ENCODE measurements at places on chromosomes 1 and 21.

GRCh38 chr1:12185036-12185917, 18.5 kb downstream of the TNFRSF1B start:
- DNase-seq = no peak

DNA sequence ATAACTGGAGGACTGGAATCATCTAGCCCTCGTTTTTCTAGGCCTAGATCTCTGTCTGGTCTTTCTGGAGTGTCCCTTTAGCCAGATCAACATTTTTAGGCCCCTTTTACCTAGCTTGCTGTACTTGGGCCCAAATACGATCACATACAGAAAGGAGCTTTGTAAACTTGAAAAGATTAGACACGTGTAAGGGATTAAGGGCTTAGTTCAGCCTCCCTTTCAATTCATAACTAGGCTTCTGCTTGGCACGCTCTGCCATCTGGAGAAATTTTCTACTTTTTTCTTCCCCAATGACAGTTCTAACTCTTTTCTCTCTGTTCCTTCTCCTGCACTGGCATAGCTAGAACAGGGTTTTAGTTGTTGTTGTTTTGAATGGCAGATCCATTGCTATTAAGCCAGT, 153.3 kb upstream of the BEND5 start:
- DNase-seq = no peak

GRCh38 chr1:172460177-172460576, 16.3 kb upstream of the PIGC start:
- no peak for DNase-seq

GRCh38 chr1:226659641-226660040, 79.4 kb downstream of the ITPKB start:
- no peak for DNase-seq

- no peak for DNase-seq
These were observed 44.9 kb upstream of the USP24 start for GRCh38 chr1:55259911-55260609.

- DNase-seq = peak; percentile 93
These were observed 1.6 kb upstream of the MMP23B start for GRCh38 chr1:1630191-1630964.

DNA sequence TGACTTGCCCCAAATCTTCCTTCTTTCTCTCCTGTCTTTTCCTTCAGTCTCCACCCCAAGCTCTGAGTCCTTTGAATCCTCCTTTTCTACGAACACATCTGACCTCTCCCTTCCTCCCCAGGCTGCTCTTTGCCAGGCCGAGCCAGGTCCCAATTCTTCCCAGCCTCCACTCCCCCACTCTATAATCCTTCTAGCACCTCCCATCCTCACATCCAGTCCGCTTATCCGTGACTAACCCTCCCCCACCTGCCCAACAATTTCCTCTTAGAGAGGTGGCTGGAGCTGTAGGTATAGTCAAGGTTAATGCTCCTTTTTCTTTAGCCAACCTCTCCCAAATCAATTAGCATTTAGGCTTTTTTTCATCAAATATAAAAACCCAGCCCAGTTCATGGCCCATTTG, 9.5 kb upstream of the HPDL start:
- DNase-seq = no peak

- DNase-seq = no peak
These were observed 1.2 kb downstream of the TUT4 start for GRCh38 chr1:52551507-52552235.

DNA sequence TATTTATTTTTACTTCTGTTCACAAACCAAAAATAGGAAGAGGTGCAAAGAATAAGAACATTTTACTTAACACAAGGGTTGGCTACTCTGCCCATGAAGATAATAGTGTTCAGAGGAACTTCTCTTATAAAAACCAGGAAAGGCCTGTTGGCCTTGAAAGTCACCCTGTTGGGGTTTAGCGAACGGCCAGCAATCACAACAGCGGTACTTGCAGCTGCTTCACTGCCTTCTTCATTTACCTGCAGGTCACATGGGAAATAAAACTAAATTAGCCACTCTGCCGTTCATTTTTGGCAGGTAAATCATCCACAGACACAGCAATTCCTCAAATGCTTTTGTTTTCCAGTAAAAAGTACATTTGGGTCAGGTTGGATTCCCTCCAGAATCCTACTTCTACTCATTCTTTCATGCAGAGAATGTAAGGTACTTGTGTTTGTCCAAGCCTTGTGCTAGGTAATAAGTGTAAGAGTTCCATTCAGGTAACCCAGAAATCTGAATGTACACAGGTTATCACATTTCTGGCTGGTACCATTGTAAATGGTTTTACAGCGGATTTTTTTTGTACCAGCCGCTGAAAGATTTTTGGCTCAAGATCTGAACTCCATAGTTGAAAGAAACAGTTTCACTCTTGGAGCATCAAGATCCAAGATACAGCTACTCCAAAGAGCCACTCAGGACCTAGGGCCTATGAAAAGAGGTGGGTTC, 13.1 kb downstream of the SERPINC1 start:
- DNase-seq = no peak

DNA sequence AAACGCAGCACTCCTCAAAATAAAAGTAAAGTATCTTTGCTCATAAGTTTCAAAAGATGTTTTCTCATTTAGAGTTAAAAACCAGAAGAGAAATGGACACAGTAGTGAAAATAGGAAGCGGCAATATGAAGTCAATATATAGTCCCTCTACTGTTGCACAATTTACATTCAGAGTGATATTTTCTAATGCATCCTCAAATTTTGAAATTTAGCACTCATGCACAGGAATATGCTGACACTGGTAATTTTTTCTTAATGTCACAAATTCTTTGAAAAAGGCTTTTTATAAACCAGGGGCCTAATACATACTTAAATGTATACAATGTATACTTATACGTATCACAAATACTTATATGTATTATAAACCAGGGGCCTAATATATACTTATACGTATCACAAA, 19.5 kb downstream of the ST7L start:
- no peak for DNase-seq

DNA sequence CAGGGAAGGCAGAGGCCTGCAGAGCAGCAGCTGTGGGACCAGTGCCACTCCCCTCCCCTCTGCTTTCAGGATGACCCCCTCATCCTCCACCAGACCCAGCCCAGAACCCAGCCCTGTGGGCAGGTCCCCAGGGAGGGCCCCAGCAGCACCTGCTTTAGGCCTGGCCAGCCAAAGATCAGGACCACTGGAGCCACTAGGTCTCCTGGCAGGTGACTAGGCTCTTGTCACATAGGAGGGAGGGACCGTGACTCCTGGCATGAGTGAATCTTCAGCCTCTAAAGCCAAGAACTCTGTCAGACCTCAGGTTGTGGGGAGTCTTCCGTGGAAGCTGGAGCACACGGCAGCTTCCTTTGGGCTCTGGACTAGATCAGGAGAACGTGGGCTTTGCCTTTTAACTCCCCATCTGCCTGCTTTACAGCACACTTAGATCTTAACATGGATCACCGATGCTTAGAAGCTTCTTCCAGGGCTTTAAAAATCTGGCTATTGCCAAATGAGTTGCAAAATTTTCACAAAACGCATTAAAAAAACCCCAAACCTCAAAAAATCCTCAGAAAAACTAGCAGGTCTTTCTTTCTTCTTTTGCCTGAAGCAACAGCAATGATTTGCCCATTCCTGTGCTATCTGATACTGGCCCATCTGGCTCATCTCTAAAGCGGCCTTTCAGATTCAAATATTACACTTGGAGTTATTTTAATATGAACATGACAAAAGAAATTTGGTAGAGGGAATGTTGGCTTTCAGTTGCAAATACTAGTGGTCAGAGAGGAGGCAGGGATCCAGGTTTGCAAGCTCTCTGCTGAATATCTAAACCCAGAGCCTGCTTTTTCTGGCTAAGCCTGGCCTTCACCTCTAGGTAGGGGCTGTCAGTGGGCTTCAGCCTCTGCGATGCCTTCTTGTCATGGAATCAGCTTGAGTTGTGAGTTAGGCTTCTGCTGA, 235.2 kb downstream of the SDCCAG8 start:
- DNase-seq = no peak

DNA sequence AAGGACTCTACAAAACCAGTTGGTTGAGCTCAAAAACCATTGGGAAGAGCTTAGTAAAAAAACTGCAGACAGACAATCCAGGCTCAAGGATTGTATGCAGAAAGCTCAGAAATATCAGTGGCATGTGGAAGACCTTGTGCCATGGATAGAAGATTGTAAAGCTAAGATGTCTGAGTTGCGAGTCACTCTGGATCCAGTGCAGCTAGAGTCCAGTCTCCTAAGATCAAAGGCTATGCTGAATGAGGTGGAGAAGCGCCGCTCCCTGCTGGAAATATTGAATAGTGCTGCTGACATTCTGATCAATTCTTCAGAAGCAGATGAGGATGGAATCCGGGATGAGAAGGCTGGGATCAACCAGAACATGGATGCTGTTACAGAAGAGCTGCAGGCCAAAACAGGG, 104.0 kb upstream of the BMP8A start:
- DNase-seq = no peak

DNA sequence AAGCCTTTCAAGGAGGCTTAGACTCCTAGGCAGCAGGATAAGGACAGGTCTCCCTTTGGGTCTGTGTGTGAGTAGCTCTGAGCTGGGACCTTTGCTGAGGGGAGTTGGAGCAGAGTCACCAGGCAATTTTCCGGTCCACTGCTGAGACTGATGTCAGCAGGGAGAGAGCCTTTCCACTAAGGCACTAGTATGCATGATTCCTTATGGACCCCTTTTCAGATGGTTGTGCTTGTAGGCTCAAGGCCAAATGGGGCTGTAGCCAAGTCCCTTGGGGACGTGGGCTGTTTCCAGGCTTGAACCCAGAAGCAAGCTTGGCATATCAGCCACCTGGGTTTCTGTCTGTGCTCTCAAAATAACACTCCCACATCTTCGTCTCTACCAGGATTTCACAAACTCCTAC, 73.0 kb downstream of the CCDC18 start:
- no peak for DNase-seq

GRCh38 chr21:20260124-20260523, 738.1 kb upstream of the NCAM2 start:
- no peak for DNase-seq

DNA sequence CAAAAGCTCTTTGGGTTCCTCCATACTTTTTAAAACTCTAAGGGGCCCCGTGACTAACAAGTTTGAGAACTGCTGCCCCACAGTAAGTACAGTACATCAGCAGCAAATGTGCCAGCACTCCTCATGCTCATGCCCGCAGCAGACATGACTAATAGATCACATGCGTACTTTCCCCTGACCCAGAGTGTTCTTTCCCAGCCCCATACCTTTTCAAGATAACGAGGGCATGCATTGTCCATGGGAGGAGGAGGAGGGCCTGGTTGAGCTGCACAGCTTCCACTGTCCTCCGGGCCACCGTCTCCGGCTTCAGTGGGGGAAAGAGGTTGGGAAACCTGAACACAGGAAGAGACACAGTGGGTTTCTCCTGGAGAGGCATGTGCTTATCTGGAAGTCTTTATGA, 45.5 kb downstream of the DHRS3 start:
- DNase-seq = no peak

GRCh38 chr1:204314893-204315658, 44.7 kb downstream of the PLEKHA6 start:
- no peak for DNase-seq

GRCh38 chr1:211723273-211723672, 47.9 kb upstream of the NEK2 start:
- no peak for DNase-seq

DNA sequence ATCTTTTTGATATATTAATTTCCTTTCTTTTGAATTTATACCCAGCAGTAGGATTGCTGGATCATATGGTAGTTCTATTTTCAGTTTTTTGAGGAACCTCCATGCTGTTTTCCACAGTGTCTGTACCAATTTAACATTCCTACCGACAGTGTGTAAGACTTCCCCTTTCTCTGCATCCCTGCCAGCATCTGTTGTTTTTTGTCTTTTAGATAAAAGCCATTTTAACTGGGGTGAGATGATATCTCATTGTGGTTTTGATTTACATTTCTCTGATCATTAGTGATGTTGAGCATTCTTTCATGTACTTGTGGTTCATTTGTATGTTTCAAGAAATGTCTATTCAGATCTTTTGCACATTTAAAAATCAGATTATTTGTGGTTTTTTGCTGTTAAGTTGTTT, 62.4 kb upstream of the STUM start:
- no peak for DNase-seq

DNA sequence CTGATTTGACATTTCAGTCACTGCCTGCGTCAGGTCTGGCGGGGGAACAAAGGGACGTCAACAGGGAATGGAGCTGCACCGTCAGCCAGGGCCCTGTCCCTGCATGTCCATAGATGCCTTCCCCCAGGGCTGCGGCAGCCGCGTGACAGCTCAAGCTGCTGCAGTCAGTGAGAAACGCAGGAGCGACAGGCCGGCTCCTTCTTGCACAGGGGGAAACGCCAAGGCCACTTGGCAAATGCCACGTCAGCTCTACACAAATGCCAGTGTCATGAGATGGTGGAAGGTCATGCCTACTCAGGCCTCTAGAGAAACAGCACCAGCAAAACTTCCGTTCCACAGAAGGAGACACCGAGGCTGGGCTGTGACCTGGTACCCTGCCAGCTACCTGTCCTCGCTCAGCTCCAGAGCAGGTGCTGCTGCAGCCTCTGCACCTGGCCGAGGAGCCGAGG, 37.7 kb downstream of the SYF2 start:
- DNase-seq = no peak

DNA sequence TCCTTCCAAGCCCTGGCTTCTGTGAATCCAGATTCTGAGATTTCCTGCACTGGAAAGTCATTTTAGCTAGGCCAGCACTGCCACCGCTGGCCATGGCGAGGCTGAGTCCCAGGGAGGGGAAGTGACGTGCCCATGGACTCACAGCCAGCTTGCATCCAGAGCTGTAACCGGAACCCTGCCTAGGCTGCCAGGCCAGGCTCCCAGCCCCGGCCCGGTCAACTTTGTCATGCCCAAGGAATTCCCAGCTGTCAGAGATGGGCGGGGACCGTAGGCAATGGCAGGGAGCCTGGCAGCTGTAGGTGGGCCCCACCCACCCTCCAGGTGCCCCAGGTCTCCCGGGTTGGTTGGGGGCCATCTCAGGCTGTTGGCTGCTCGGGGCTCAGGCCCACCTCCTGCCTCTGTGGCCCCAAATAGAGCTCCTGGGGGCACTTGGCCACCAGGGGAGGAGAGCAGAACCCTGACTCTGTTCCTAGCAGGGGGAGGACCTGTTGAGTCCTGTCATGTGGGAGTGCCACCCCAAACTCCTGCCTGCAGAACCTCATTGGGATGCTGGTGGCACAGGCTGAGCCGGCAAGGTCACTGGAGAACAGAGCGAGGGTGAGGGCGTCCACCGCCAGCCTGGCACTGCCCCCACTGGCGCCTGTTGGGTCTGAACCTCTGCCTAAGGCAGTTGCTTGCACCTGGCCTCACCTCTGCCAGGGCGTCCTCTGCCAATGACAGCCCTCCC, 57.8 kb downstream of the FOXO6 start:
- no peak for DNase-seq

DNA sequence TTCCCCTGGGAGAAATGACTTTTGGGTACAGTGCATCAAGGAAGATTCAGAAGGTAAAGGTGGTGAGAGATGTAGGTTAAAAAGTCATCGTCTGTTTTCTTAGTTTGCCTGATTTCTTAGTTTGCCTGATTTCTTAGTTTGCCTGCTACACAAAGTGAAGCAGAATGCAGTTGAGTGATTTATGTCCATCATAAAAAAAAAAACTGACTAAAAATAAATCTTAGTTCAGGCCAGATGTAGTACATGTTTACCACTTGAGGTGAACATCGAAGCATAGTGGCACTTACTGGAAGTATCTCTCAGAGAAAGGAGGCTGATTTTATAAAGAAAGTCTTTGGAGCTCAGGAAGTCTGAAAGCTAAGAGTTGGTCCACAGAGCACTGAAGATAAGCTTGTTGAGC, 79.5 kb downstream of the LRRC8D start:
- DNase-seq = no peak

- DNase-seq = no peak
These were observed 749 bp downstream of the PCBP3 start for GRCh38 chr21:45644041-45644906.

GRCh38 chr1:183735069-183735860, 69.7 kb upstream of the RGL1 start:
- DNase-seq = no peak
